ENCODE measurements at places on chromosomes 13 and 19.
A peak's percentile ranks its signal among the peaks of the same experiment; 100 is the strongest.

- no peaks in the 10 kb centered on the region for H3K36me3 ChIP-seq
- peaks cover 25% of the 10 kb centered on the region for H3K4me1 ChIP-seq
- H3K27me3 ChIP-seq = peaks cover 5% of the 10 kb centered on the region
- peak; percentile 41 for DNase-seq
Observed at GRCh38 chr19:46015687-46016425, 7.0 kb downstream of the PGLYRP1 start.

DNA sequence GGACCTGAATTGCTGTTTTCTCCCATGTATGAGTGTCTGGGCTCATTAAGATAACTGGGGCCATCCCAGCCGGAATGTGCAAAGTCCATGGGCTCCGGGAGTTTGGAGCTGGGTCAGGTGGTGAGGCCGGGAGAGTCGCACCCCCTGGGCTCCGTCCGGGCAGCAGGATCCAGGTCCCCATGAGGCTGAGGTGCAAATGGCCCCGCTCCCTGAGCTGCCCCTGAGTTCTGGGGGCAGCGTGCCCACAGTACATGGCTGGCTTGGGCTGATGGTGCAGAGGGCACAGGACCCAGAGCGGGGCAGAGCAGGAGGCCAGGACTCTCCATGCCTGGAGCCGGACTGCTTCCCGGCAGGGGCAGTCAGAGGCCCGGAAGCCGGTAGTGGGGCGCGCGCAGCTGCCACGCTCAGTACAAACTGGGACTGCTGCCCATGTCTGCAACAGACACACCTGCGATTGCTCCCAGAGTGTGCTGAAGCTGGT lies 136.0 kb downstream of the KDM4B start:
- no peak overlapping the region for H3K27ac ChIP-seq
- H3K4me3 ChIP-seq = no peak overlapping the region
- no peaks in the 10 kb centered on the region for H3K27me3 ChIP-seq
- H3K4me1 ChIP-seq = no peaks in the 10 kb centered on the region
- peaks cover 4% of the 10 kb centered on the region for H3K36me3 ChIP-seq

- no peaks in the 10 kb centered on the region for H3K27me3 ChIP-seq
- DNase-seq = no peak
- H3K27ac ChIP-seq = no peak overlapping the region
- peaks cover 5% of the 10 kb centered on the region for H3K4me1 ChIP-seq
- H3K36me3 ChIP-seq = no peaks in the 10 kb centered on the region
- H3K4me3 ChIP-seq = no peak overlapping the region
Observed at GRCh38 chr13:60392131-60392530, 4.9 kb upstream of the TDRD3 start.

- no peaks in the 10 kb centered on the region for H3K36me3 ChIP-seq
- H3K4me1 ChIP-seq = peaks cover 6% of the 10 kb centered on the region
- H3K27ac ChIP-seq = no peak overlapping the region
- H3K4me3 ChIP-seq = no peak overlapping the region
Observed at GRCh38 chr13:36919171-36919832, 736 bp downstream of the SMAD9 start.

GRCh38 chr13:94967183-94968039 lies 255.1 kb upstream of the SOX21 start:
- peak; percentile 2 for DNase-seq
- H3K27me3 ChIP-seq = peaks cover 49% of the 10 kb centered on the region

GRCh38 chr13:45882626-45883025 lies 31.1 kb upstream of the SIAH3 start:
- H3K36me3 ChIP-seq = no peaks in the 10 kb centered on the region
- DNase-seq = no peak
- H3K4me1 ChIP-seq = no peaks in the 10 kb centered on the region
- no peak overlapping the region for H3K27ac ChIP-seq

DNA sequence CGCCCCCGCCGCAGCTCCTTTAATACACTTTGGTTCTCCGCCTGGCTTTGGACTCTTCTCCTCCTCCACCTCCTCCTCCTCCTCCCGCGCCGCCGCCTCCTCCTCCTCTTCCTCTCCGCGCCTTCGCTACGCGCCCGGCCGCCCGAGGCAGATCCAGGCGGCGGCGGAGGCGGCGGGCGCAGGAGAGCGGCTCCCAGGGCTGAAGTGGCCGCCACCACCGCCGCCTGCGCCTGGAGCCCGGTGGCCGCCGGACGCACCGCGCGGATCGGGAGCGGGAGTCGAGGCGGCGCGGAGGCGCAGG lies at the start of gene ZIC2:
ZIC2 (plus strand) TSS at position 50 of the 301 bp plus-strand sequence. CDS start 281 bp downstream, outside the sequence.
- H3K36me3 ChIP-seq = no peaks in the 10 kb centered on the region
- H3K4me1 ChIP-seq = peaks cover 55% of the 10 kb centered on the region
- H3K27me3 ChIP-seq = peaks cover 50% of the 10 kb centered on the region
- H3K4me3 ChIP-seq = no peak within 1 kb of the TSS

GRCh38 chr13:32425158-32425557 lies 2.8 kb downstream of the N4BP2L1 start:
- no peak for DNase-seq
- H3K27me3 ChIP-seq = no peaks in the 10 kb centered on the region
- H3K4me3 ChIP-seq = peak overlapping the region; percentile 97
- H3K27ac ChIP-seq = no peak overlapping the region
- peaks cover 21% of the 10 kb centered on the region for H3K36me3 ChIP-seq

DNA sequence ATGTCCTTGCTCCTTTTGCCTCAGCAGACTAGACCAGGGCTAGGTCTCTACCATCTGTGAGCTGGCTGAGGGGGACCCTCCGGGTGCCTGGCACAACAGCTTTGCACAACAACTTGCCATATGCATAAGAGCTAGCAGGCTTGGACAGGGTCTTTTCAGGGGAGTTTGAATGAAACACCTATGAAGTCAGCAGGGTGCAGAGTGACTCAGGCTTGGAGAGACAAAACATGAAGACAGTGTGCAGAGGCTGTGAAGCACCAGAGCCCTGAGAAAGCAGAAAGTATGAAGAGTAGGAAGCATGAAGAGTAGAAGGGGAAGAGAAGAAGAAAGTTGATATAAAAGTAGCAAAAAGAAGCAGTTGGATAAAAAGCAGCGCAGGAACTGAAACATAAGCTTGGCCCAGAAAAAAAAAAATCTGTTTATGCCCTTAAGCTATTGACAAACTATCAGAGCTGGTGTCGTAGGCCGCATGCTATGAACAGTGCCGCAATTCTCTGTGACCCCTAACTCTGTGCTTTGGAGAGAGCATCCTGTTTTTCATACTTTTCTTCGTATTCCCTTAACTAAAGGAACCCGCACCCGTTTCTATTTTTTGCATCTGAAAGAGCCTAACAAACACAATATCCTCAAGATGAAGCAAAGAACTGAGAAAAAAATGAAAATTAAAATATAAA lies 52.7 kb upstream of the FAM216B start:
- H3K36me3 ChIP-seq = no peaks in the 10 kb centered on the region
- no peak overlapping the region for H3K4me3 ChIP-seq
- no peaks in the 10 kb centered on the region for H3K27me3 ChIP-seq
- no peak overlapping the region for H3K27ac ChIP-seq

DNA sequence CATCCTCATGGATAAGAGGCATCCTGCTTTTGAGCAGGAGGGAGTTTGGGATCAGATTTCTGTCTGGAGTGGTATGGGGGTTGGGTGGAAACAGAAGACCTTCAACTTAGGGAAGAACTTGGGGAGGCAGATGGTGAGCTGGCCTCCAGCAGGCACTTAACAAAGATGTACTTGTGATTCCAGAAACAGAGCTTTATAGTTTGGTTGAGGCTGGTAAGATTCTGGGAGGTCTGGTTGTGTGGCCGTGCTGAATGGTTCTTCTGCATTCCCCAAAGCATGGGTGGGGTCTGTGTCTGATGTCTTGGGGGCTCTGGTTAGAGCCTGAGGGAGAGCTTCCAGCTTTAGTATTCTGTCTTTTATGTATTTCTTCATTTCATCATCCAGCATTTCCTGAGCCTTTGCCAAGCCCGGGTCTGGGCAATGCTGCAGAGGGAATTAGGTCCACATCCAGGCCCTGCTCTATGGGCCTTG lies 4.8 kb downstream of the MEGF8 start:
- H3K4me3 ChIP-seq = no peak overlapping the region
- no peaks in the 10 kb centered on the region for H3K27me3 ChIP-seq
- peaks cover 10% of the 10 kb centered on the region for H3K4me1 ChIP-seq
- no peak for DNase-seq
- no peak overlapping the region for H3K27ac ChIP-seq

- peaks cover 65% of the 10 kb centered on the region for H3K36me3 ChIP-seq
- peaks cover 13% of the 10 kb centered on the region for H3K4me1 ChIP-seq
- no peak for DNase-seq
Observed at GRCh38 chr19:10327793-10328192, 5.5 kb downstream of the RAVER1 start.

DNA sequence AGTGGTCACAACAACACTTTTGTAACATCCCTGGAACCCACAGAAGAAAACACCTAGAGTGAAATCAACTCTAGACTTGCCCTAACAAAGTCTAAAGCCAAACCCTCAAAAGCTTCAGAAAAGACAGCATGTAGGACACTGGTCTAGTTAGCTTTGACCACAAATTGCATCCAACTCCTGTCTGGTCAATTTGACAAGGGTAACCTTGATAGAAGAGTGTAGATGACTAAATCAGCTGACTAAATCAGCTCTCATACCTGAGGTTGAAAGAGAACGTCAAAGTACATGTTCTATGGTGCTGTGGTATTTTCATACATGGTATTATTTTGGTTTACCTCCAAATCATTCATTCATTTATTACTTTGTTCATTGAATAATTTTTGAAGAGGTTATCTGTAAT lies 272.8 kb downstream of the KLF5 start:
- no peaks in the 10 kb centered on the region for H3K27me3 ChIP-seq
- H3K27ac ChIP-seq = no peak overlapping the region
- no peaks in the 10 kb centered on the region for H3K36me3 ChIP-seq
- no peak overlapping the region for H3K4me3 ChIP-seq
- H3K4me1 ChIP-seq = no peaks in the 10 kb centered on the region

DNA sequence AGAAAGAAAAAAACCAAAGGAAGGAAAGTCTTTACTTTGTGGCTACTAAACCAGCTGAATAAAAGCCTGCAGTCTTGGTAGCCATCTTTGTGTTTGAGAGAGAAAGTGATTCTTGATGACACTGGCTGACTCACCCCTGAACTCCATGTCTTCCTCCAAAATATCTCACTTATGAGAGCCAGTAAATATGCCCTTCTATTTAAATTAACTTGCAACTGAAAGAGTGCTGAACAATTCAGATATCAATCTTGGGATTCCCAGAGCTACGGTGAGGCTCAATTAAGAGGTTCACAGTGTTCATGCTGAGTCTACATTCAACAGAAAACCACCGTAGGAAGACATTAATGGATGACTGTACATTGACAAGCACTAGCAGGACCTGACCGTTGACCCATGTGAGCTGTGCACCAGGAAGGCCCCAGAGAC lies 57.9 kb downstream of the KCTD12 start:
- H3K36me3 ChIP-seq = no peaks in the 10 kb centered on the region
- H3K4me1 ChIP-seq = no peaks in the 10 kb centered on the region
- no peaks in the 10 kb centered on the region for H3K27me3 ChIP-seq
- H3K4me3 ChIP-seq = no peak overlapping the region
- no peak for DNase-seq

GRCh38 chr13:99357941-99358340 lies 50.7 kb upstream of the GPR183 start:
- peaks cover 3% of the 10 kb centered on the region for H3K36me3 ChIP-seq
- peaks cover 98% of the 10 kb centered on the region for H3K4me1 ChIP-seq
- H3K4me3 ChIP-seq = peak overlapping the region; percentile 56
- no peaks in the 10 kb centered on the region for H3K27me3 ChIP-seq

DNA sequence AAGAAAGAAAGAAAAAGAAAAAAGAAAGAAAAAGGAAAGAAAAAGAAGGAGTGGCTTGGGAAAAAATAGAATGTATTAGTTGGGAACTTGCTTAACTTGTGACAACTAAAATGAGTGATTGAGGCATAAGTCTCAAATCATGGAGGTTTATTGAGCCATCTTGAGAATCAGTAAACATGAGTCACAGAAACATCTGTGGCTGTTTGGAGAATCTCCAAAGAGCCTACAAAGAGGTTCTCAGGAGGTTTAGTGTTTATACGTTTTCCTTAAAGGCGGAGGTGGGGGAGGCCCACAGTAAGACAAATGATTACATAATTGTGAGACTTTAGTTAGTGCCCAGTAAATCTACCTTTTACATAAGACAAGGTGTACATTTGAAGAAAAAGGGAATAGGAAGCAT lies 38.6 kb downstream of the WDR87 start:
- H3K27ac ChIP-seq = no peak overlapping the region
- no peaks in the 10 kb centered on the region for H3K4me1 ChIP-seq
- H3K27me3 ChIP-seq = no peaks in the 10 kb centered on the region

DNA sequence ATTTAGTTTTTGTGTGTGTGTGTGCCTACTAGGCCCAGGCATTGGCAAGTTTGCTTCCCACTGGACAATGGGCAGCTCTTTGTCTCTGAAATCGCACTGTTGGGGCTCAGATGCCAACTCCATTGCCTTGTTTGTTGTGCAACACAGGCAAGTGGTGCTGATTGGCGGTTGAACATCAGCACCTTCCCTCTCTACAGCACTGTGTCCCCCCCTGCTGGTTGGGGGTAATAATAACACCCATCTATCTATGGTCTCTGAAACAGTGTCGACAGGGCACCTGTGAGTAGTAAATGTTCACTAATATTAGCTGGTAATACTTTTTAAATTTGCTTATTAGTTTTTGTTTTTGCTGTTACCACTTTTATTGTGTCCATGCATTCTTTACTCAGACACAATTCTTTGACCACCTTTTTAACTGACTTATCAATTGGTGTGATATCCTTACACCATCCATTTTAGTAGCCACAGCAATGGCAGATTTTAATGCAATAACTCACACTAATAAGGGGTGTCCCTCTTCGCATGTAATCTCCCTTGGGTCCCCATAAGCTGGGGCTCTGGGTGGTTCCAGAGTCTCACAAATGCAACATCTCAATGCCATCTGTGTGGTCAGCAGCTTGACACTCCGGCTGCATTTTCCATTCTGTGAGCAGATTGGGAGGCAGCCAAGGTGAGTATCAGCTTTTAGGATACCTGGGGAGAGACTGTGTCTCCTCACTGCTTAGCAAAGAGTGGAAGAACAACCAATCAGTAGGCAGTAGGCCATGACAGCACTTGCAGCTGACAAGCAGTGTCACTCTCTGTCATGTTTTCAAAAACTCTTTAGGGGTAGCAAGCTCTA lies 47.7 kb upstream of the UQCRFS1 start:
- no peaks in the 10 kb centered on the region for H3K36me3 ChIP-seq
- no peaks in the 10 kb centered on the region for H3K4me1 ChIP-seq
- DNase-seq = no peak

GRCh38 chr19:14575428-14575980 lies 3.6 kb upstream of the NDUFB7 start:
- H3K36me3 ChIP-seq = no peaks in the 10 kb centered on the region
- no peak overlapping the region for H3K27ac ChIP-seq
- H3K4me3 ChIP-seq = no peak overlapping the region
- H3K4me1 ChIP-seq = peaks cover 22% of the 10 kb centered on the region
- no peaks in the 10 kb centered on the region for H3K27me3 ChIP-seq

GRCh38 chr13:48909056-48909389 lies 66.7 kb upstream of the FNDC3A start:
- H3K27ac ChIP-seq = no peak overlapping the region
- H3K36me3 ChIP-seq = no peaks in the 10 kb centered on the region
- no peaks in the 10 kb centered on the region for H3K4me1 ChIP-seq
- H3K27me3 ChIP-seq = no peaks in the 10 kb centered on the region
- H3K4me3 ChIP-seq = no peak overlapping the region

DNA sequence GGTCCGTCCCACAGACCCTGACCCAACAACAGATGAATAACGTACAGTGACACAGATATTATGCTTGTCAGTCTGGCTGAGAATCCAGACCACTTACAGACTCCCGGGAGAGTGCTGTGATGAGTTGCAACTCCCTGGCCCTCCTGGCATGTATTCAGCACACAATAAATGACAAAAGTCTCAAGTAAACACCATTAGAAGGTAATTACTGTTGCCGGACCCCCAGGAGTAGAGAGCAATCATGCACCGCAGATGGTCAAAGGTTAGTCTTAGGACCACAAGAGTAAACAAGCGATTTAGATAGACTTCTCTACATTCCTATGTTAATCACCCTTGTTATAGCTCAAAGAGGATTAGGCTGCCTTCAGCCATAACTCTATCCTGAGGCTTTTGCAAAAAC lies 726.4 kb upstream of the GPC6 start:
- H3K4me1 ChIP-seq = no peaks in the 10 kb centered on the region
- H3K27ac ChIP-seq = no peak overlapping the region
- no peak overlapping the region for H3K4me3 ChIP-seq
- H3K36me3 ChIP-seq = no peaks in the 10 kb centered on the region
- no peak for DNase-seq
- H3K27me3 ChIP-seq = no peaks in the 10 kb centered on the region

Measured in CD4-positive, CD25-positive, alpha-beta regulatory T cell (primary cell).